ENCODE measurements at places on chromosomes 11 and 22. TPM values are rescaled to one million over a fixed set of nuclear protein-coding genes. Genes with fewer than 3 reads are reported as not detected.

GRCh38 chr11:18731441-18731840, 5.5 kb upstream of the IGSF22 start:
- no peak for DNase-seq

DNA sequence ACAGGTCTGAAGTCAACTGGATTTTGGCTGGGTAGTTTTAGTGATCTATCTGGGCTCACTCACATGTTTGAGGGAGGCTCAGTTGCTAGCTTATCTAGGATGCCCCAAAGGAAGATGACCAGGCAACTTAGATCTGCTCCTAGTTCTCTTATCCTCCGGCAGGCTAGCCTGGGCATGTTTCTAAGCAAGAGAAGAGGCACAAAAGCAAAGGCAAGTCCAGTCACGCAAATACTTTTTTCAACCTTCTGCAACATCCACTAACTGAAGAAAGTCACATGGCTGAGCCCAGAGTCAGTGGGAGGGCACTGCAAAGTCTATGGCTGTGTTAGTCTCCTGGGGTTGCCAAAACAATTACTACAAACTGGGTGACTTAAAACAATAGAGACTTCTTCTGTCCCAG, 32.9 kb upstream of the FSHB start:
- no peak for DNase-seq

GRCh38 chr11:122215244-122215992, 99.4 kb upstream of the BLID start:
- DNase-seq, result peak; percentile 99

- DNase-seq, result no peak
Observed at GRCh38 chr11:89436071-89436470, 55.1 kb downstream of the NOX4 start.

DNA sequence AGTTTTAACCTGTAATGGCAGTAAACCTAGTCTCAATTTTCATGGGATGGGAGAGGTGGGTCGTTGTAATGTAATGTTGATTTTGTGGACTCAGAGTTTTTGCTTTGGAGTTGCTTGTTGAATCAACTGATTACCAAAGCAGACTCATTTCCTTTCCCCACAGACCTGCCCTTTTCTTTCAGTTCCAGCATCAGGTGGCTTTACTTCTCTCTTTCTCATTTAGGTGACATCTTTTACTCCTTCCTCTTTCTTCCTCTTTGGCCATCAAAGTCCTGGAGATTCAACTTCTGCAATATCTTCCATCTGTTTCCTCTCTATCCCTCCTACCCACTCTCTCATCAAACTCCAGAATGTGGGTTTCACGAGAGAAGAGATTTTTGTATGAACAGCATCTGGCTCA, 313.9 kb downstream of the TMEM135 start:
- DNase-seq, result no peak

Gene NNMT
- 344 TPM for total RNA-seq

Gene USH1C
- not detected for total RNA-seq

Gene MFNG
- not detected for total RNA-seq

Gene UBQLNL
- not detected for total RNA-seq

Gene GAS2L1
- total RNA-seq, result 10.9 TPM

DNA sequence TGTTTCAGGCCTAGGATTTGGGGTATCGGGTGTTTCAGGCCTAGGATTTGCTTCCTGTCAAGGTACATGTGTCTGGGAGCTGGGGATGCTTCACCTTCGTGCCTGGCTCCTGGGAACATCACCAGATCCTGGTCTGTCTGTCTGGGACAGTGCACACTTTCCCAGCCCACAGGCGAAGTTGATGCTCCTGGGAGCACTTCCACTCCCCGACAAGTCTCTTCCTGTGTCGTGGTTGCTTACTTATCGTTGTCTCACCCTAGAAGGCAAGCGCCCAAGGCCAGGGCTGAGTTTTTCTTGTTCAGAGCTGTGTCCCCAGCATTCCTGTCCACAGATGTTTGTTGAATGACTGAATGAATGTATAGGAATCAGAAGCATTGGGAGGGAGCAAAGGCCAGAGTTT, 71.5 kb downstream of the LINC01488 start:
- DNase-seq, result no peak

Gene MRGPRX3
- total RNA-seq, result not detected

DNA sequence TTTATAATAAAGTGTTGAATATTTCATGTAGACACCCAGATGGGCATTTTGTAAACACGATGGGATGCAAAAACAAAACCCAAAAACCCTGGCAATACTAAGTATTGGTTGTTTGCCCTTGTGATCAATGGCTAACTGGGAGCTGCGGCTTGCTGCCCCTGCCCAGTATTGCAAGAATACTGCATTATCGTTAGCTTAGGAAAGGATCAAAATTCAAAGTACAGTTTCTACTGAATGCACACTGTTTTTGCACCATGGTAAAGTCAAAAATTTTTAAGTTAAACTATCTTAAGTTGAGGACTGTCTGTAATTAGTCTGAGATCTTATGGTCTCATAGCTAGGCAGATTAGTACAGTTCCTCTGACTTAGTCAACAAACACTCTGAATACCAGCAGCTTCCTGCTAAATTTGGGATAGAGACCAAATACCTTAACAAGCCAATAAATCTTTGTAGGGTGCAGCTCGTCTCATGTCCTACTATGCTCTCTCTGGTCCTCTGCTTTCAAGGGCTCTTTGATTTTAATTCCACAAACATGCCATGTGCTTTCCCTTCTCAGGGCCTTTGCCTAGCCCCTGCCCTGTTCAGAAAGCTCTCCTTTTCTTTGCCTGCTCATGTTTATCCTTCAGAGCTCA, 4.0 kb downstream of the CCDC90B start:
- no peak for DNase-seq

DNA sequence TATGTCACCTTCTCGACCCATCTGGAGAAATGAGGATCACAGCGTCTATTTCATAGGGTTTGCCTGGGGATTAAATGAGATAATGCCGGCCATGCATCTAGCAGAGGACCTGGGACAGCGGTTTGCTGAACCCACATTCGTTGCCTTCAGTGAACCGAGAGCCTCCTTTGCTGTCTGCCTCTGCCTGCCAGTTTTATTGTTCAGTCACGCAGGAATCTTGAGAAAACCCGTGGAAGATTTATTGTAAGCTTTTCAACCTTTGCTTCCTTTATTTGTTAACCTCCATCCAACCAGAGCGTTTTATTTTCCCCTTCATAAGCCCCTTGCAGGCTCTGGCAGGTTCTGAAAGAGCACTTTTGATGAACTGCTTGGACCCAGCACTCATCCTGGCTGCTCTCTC, 202.3 kb upstream of the SYN3 start:
- DNase-seq, result no peak

GRCh38 chr11:78179459-78180071, 8.9 kb downstream of the KCTD21 start:
- DNase-seq, result no peak

DNA sequence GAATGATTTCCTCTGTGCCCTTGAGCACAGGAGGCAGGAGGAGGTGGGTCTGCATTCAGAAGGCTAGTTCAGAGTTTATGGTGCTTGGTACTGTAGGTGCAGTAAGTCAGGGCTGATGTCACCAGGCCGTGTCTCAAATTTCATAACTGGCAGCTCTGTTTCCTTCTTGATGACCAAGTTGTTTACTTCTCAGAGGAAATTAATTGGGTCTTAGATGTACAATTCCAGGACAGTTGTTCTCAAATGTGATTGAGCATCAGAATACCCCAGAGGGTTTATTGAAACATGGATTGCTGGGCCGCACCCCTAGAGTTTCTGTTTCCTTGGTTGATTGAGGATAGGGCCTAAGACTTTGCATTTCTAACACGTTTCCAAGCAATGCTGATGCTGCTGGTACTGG, 6.2 kb downstream of the AMOTL1 start:
- no peak for DNase-seq

Measured in RPMI7951 (cell line).